CD4-positive, alpha-beta T cell treated with Interleukin-2 at 100 ng/mL for 4 hours (primary cell): ENCODE measurements at places on chromosomes 11 and 22.

DNA sequence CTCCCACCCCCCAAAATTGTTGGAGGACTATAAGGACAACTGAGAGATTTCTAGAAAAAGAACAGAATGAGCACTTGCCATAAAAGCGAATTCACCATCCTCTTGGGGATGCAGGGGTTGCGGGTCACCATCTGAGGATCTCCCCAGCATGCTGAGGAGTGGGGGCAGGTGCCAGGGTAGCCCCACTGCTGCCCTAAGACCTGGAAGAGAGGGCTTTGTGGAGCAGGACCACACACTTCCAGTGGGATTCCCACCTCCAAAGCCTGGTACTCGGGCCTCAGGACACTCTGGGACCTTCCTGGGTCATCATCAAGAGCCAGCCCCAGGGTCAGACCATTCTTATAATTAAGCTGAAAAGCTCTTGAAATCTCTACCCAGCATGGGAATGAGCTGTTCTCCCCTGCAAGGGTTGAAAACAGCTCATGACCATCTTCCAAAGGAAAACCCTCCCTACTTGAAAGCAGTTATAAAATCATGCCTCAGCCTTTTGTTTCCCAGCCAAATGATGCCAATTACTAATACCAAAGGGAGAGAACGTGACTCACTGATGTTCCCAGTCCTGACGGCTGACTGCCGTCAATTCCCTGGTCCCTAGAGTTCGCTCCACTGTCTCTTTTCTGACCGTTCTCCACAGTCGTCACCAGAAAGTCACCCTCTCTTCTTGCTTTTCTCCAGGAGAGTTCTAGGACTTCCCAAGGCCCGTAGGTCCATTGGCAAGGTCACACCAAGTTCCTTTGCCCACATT, 76.8 kb upstream of the CREB3L1 start:
- DNase-seq = no peak

GRCh38 chr11:57638005-57638781, 11.5 kb downstream of the YPEL4 start:
- no peak for DNase-seq

- no peak for DNase-seq
Measured at GRCh38 chr11:128047026-128047425, 540.3 kb downstream of the ETS1 start.

DNA sequence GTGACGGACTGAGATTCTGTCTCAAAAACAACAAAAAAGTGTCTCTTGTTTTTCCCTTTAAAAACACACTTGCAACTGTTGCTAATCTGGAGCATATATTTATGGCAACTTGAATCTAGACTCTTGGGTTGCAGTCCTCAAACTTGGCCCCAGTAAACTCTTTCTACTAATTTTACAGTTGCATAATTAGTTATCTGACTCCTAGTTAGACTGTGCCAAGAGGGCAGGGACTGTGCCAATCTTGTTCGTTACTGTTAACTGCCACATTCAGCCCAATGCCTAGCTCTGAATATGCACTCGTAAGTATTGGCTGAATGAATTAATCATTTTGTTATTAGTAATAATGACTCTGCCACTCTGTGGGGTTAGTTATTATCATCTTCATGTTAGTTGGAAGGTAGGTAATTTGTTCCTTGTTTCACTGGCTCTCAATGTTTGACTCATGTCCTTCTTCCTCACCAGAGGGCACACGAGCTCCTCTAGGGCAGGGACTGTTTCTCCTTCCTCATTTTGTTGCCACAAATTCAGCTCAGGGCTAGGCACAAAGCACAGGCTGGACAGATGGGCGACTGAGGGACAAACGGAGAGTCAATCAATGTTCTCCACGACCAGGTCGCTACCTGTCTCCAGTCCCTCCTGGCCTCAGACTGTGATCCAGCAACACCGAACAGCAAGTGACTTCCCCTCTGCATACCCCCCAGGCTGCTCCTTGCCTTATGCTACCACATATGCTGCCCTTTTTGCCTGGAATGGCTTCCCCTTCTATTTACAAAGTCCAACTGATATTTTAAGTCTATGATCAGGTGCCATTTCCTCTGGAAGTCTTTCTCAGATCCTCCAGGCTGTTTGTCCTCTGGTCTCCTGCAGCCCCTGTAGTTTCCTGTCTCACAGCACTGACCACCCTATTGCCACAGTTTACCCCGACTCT, 9.0 kb downstream of the CLPB start:
- no peak for DNase-seq
